Stomach (tissue), 19 donors: ENCODE measurements at places on chromosomes 7 and 10. TPM values are rescaled to one million over a fixed set of nuclear protein-coding genes. Genes with fewer than 3 reads are reported as not detected.

DNA sequence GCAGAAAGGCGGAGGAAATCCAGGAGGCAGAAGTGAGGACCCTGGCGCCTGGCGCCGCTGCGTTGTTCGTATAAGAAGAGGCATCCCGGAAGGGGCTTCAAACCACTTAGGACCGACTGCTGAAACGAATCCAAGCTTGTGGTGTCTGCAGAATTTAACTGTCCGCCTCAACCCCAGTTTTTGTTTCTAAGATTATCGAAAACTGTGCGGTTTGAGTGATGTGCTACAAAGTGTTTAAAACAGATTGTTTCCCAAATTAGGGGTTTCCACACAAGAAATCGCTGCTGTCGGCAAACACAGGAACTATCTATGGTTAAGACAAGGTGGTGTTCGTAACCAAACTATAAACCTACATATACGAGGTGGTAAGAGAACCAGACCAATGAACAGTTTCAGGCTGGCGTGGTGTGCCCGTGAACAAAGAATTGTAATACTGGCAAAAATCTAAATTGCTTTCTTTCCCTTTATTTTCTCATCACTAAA, 835 bp upstream of the DGKI start:
- H3K27me3 ChIP-seq = peaks cover 29% of the 10 kb centered on the region
- no peaks in the 10 kb centered on the region for H3K36me3 ChIP-seq
- peak overlapping the region; percentile 39 for H3K4me3 ChIP-seq
- no peak overlapping the region for H3K27ac ChIP-seq
- no peak for DNase-seq

- no peak overlapping the region for H3K27ac ChIP-seq
- no peaks in the 10 kb centered on the region for H3K36me3 ChIP-seq
- H3K4me1 ChIP-seq = no peaks in the 10 kb centered on the region
- no peaks in the 10 kb centered on the region for H3K27me3 ChIP-seq
- no peak overlapping the region for H3K4me3 ChIP-seq
- peak; percentile 34 for DNase-seq
Measured at GRCh38 chr10:28939281-28940157, 262.2 kb downstream of the BAMBI start.

DNA sequence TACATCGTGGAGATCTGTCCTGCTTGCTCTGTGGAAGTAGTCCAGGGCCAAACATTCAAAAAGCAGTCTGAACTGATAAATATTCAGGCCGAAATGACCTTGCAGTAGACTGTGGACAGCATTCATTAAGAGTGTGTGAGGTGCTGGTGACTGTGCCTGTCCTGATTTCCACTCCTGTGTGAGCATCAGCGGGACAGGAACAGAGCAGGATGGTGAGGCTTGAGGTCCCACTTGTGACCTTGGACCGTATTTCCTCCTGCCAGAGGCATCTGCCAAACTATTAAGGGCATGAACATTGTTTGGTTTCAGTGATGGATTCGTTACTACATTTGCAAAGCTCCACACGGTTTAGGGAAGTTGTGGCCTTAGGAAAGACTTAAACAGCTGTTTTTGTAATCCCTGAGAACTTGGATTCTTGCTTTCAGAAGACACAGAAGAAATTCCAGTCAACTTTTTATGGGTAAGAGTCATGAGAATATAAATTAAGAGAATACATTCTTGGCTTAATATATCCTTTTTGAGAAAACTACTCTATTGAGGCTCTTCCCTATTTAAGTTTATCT, 32.8 kb downstream of the CCNY start:
- H3K36me3 ChIP-seq = no peaks in the 10 kb centered on the region
- H3K27me3 ChIP-seq = no peaks in the 10 kb centered on the region
- H3K4me3 ChIP-seq = no peak overlapping the region

DNA sequence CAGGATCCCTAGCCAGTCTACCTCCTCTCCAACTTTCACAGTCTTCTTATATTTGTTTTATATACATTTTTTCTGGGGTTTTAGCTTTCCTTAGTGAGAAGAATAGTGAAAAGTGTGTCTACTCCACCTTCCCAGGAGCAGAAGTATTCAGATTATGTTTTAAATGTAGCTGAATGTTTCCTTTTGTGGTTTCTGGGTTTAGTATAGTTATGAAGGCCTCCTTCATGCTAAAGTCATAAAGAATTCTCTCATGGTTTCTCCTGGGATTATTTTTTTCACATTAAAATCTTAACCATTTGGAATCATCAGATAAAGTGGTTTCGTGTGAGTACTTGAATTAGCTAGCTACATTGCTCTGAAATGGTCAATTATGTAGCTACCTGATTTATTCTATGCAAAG, 50.9 kb downstream of the ANKMY2 start:
- peaks cover 16% of the 10 kb centered on the region for H3K4me1 ChIP-seq
- peak overlapping the region; percentile 53 for H3K27ac ChIP-seq
- no peak overlapping the region for H3K4me3 ChIP-seq
- no peaks in the 10 kb centered on the region for H3K27me3 ChIP-seq

DNA sequence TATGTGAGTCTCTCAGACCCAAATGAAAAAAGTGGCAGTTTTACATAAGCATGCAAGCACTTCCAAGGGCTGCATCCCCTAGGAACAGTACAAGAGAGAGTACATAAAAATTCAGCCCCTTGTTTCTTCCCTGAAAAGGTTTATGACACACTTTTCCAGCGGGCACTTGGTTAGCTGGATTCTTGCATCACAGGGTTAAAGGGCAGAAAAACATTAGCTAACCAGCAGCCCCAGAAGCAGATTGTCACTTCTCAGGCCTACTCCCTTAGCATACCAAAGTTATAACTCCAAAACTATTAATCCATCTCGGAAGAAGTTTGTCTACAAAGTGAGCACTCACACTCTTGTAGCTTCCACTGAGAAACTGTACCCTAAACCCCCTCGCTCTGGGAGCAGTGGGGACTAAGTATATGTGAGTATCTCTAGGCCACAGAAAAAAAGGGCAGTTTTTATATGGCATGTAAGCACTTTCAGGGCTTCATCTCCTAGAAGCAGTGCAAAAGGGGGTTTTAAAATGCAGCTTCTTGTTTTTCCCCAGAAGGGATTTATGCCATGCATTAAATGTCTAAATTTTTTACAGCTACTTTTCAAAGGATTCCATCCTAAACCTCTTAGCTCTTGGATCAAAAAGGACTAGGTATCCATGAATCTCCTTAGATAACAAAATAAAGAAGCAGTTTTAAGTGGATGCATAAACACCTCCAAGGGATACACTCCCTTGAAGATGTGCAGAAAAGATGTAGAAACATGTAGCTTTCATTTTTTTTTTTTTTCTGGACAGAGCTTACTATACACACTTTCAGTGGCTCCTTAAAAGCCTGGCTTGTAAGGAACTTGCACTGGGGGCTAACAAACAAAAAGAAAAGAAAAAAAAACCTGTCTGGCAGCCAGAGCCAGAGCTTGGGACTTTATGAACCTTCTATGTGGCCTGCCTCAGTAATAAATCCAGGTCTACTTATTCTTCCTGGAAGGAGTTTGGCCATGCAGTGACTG, 956.7 kb downstream of the CCSER2 start:
- no peak overlapping the region for H3K27ac ChIP-seq
- no peaks in the 10 kb centered on the region for H3K27me3 ChIP-seq
- H3K4me3 ChIP-seq = no peak overlapping the region
- no peaks in the 10 kb centered on the region for H3K4me1 ChIP-seq
- H3K36me3 ChIP-seq = no peaks in the 10 kb centered on the region

DNA sequence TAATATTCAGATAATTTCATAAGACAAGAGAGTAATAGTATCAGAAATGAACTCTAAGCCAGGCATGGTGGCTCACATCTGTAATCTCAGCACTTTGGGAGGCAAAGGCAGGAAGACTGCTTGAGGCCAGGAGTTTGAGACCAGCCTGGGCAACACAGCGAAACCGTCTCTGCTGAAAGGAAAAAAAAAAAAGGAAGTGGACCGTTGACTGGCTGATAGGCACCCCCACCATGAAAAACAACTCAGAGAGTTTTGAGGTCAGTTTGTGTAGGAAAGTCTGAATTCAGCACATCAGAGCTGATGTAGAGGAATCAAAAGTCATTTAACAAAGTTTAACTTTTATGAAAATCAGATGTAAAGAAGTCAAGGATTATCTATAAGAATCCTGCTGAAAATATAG, 63.2 kb upstream of the AMPH start:
- no peak overlapping the region for H3K27ac ChIP-seq
- H3K4me3 ChIP-seq = no peak overlapping the region

GRCh38 chr7:28941633-28942032, 16.5 kb downstream of the TRIL start:
- no peak overlapping the region for H3K4me3 ChIP-seq
- H3K4me1 ChIP-seq = no peaks in the 10 kb centered on the region
- H3K27ac ChIP-seq = no peak overlapping the region
- no peak for DNase-seq
- no peaks in the 10 kb centered on the region for H3K36me3 ChIP-seq
- H3K27me3 ChIP-seq = no peaks in the 10 kb centered on the region

GRCh38 chr10:101016814-101017213, 14.1 kb downstream of the PDZD7 start:
- H3K36me3 ChIP-seq = no peaks in the 10 kb centered on the region
- H3K4me1 ChIP-seq = peaks cover 32% of the 10 kb centered on the region
- H3K27ac ChIP-seq = no peak overlapping the region
- no peak for DNase-seq
- no peak overlapping the region for H3K4me3 ChIP-seq

GRCh38 chr7:4742852-4743251, 32.6 kb upstream of the AP5Z1 start:
- H3K4me1 ChIP-seq = peaks cover 48% of the 10 kb centered on the region
- H3K36me3 ChIP-seq = peaks cover 33% of the 10 kb centered on the region
- DNase-seq = no peak

DNA sequence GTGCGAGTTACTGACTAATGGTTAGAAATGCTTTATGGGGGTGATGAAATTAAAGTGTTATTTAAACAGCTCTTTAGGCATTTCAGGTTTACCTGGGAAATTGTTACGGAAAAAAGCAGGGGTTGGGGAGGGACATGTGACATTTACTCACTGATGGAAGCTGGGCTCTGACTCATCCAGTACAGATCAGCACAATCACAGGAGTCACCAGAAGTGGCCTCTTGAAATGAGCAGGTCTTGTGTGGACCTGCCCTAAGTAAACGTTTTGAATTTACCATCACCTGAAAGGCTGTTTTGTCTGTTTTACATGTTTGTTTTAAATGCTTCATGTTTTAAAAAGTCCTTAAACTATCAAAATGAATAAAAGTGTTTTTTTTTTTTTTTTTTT, 2.3 kb downstream of the GLRX3 start:
- H3K4me3 ChIP-seq = no peak overlapping the region
- DNase-seq = no peak
- peaks cover 71% of the 10 kb centered on the region for H3K4me1 ChIP-seq
- peaks cover 4% of the 10 kb centered on the region for H3K27me3 ChIP-seq
- no peaks in the 10 kb centered on the region for H3K36me3 ChIP-seq

- H3K4me3 ChIP-seq = no peak overlapping the region
- H3K27me3 ChIP-seq = no peaks in the 10 kb centered on the region
- H3K27ac ChIP-seq = no peak overlapping the region
- no peaks in the 10 kb centered on the region for H3K36me3 ChIP-seq
Measured at GRCh38 chr10:108249940-108250339, 1085.4 kb upstream of the SORCS1 start.

DNA sequence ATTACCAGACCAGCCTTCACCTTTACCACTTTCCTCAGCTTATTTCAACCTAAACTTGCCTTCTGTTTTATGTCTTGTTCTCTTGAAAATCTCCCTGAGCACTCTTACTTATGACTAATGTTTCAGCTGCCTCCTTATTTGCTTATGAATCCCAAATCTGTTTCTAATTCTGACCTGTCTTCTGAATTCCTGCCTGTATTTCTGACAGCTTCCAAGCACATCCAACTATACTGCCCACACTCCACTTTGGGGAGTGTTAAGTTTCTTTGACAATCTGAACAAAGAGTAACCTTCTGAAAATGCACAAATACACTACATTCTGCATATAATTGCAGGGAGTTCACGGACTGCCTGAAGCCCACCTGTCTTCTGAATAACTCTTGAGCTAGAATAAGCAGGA, 48.7 kb downstream of the ARMC3 start:
- H3K4me1 ChIP-seq = no peaks in the 10 kb centered on the region
- no peaks in the 10 kb centered on the region for H3K27me3 ChIP-seq
- H3K4me3 ChIP-seq = no peak overlapping the region
- no peak for DNase-seq
- no peak overlapping the region for H3K27ac ChIP-seq
- H3K36me3 ChIP-seq = no peaks in the 10 kb centered on the region

GRCh38 chr7:54823776-54824175, 64.8 kb upstream of the SEC61G start:
- peak; percentile 37 for DNase-seq
- H3K27me3 ChIP-seq = no peaks in the 10 kb centered on the region
- H3K4me1 ChIP-seq = peaks cover 5% of the 10 kb centered on the region

DNA sequence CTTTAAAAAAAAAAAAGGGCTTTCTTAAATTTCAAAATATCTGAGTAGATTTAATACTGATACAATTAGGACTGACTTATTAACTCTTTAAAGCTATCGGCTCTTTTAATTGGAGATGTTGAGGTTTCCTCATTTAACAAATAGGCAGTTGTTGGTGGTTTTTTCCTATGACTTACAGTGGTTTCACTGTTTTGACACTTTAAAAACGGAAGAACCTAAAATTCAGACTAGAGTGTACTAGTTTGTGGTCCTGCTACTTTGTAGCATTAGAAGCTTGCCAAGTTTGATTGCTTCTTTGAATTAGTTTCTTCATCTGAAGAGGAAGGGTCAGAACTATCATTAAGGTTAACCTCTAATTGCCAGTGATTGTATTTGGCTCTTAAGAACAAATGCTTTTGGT, 27.7 kb downstream of the CUL1 start:
- no peak overlapping the region for H3K4me3 ChIP-seq
- H3K27me3 ChIP-seq = no peaks in the 10 kb centered on the region
- DNase-seq = no peak
- H3K36me3 ChIP-seq = peaks cover 15% of the 10 kb centered on the region
- no peak overlapping the region for H3K27ac ChIP-seq
- peaks cover 94% of the 10 kb centered on the region for H3K4me1 ChIP-seq

DNA sequence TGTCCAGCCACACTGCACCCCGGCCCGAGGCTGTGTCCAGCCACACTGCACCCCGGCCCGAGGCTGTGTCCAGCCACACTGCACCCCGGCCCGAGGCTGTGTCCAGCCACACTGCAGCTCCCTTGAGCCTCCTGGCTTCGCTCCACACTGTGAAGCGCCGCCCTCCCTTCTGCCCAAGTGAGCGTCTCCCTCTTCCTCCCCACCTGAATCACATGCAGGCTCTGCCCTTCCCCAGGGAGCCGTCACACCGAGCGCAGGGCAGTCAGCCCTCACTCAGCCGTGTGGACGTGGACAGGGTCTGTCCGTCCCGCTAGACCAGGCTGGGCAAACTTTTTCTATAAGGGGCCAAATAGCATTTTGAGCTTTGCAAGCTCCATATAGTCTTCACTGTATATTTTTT, 27.6 kb downstream of the CFAP46 start:
- H3K4me3 ChIP-seq = no peak overlapping the region
- no peak overlapping the region for H3K27ac ChIP-seq
- H3K36me3 ChIP-seq = no peaks in the 10 kb centered on the region
- DNase-seq = no peak
- H3K4me1 ChIP-seq = no peaks in the 10 kb centered on the region

Gene CYP2C9
- 15.1 TPM for total RNA-seq

Gene CUZD1
- total RNA-seq = 0.55 TPM

Gene INSYN2A
- total RNA-seq = not detected

Gene PFKP
- 18.5 TPM for total RNA-seq

Gene ITPRID1
- total RNA-seq = 0.58 TPM

Gene TAS2R41
- not detected for total RNA-seq

Gene LIPF
- 18,610 TPM for total RNA-seq

Gene FOXI2
- total RNA-seq = not detected

Gene CHAT
- 8.7 TPM for total RNA-seq

Gene ITGA8
- 54.5 TPM for total RNA-seq
